ENCODE measurements at places on chromosomes 11 and 22. TPM values are rescaled to one million over a fixed set of nuclear protein-coding genes. Genes with fewer than 3 reads are reported as not detected.
A peak's percentile ranks its signal among the peaks of the same experiment; 100 is the strongest.

GRCh38 chr11:111454561-111455192, 57.5 kb downstream of the BTG4 start:
- DNase-seq, result peak; percentile 38

DNA sequence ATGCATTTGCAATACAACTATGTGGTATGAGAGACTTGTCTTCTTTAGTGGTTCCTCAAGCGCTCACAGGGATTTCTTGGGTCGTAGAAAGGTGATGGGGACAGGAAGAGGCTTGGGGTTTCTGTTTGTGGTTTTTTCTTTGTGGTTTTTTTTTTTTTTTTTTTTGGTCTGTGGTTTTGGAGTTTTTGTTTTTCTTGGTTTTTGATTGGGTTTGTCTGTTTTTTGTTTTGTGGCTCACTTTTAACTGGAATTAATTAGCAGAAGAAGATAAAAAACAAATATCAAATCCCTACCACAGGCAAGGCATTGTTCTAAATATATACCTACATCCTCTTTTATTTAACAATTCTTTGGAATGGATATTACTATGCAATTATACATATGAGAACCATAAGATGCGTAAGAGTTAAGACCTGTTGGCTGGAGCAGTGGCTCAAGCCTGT, 5.5 kb downstream of the TTC28 start:
- peaks cover 4% of the 10 kb centered on the region for H3K4me1 ChIP-seq
- DNase-seq, result peak; percentile 18
- no peak overlapping the region for H3K4me3 ChIP-seq
- H3K27me3 ChIP-seq, result no peaks in the 10 kb centered on the region
- no peak overlapping the region for H3K27ac ChIP-seq

GRCh38 chr11:3783611-3784010, 13.7 kb downstream of the NUP98 start:
- no peak for DNase-seq
- no peaks in the 10 kb centered on the region for H3K4me1 ChIP-seq
- peaks cover 19% of the 10 kb centered on the region for H3K36me3 ChIP-seq
- H3K27ac ChIP-seq, result no peak overlapping the region
- no peak overlapping the region for H3K4me3 ChIP-seq

- H3K4me1 ChIP-seq, result peaks cover 7% of the 10 kb centered on the region
- H3K4me3 ChIP-seq, result no peak overlapping the region
- peaks cover 4% of the 10 kb centered on the region for H3K27me3 ChIP-seq
- peak; percentile 79 for DNase-seq
- H3K36me3 ChIP-seq, result no peaks in the 10 kb centered on the region
These were observed 195.8 kb downstream of the HIPK3 start for GRCh38 chr11:33452836-33453624.

DNA sequence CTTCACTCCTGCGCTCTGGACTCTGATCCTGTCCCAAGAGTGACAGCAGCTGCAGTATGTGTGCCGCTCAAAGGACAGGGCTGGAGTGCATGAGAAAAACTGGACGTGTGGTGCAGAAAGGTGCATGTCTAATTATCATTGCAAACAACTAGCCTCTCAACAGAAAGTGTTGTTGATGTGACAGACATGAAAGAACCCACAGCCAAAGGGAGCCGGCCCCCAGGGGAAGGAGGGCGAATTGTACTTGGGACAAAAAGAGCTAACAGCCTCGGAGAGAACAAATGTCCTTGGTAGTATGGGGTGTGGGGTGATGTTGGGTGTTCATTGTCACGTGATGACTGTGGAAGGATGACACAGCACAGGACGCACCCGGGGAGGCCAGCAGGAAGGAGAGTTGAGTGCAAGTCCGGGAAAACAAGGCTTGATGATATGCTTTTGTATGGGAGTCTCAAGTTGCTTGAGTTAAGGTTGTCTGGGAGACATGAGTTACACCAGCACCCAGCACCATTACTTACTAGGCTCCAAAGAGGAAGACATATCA, 325.5 kb downstream of the NTM start:
- no peak for DNase-seq
- H3K36me3 ChIP-seq, result no peaks in the 10 kb centered on the region
- peaks cover 28% of the 10 kb centered on the region for H3K27me3 ChIP-seq
- no peak overlapping the region for H3K27ac ChIP-seq

DNA sequence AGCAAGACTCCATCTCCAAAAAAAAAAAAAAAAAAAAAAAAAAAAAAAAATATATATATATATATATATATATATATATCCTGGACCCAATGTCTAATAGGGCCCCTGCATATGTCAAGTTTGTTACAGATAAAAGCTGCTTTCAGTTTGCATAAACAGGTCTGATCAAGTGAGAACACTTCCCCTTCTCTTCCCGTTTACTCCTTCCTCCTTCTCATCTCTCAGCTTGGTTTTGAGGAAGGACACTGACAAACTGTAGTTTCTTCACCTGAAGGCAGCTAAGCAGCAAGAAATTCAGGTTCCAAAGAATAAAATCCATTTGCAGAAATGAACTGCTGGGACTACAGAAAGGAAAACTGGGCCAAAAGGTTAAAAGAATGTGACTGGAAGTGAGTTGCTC, 11.7 kb downstream of the THOC5 start:
- H3K4me3 ChIP-seq, result no peak overlapping the region
- H3K27ac ChIP-seq, result no peak overlapping the region
- no peaks in the 10 kb centered on the region for H3K27me3 ChIP-seq
- H3K36me3 ChIP-seq, result peaks cover 61% of the 10 kb centered on the region
- DNase-seq, result peak; percentile 19

DNA sequence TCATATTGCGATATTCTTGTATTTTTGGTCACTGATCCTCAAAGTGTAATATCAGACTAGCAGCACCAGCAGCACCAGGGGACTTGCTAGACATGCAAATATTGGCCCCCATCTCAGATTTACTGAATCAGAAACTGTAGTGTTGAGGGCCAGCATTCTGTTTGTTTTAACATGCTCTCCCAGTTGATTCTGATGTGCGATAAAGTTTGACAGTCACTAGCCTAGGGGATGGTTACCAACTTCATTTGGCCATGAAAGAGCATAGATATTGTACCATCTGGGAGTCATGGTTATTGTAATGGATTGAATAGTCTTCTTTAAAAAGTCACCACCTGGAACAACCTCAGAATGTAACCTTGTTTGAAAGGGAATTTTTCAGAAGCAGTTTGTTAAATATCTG, 1090.4 kb upstream of the RAG2 start:
- H3K27me3 ChIP-seq, result no peaks in the 10 kb centered on the region
- H3K4me1 ChIP-seq, result no peaks in the 10 kb centered on the region
- H3K4me3 ChIP-seq, result no peak overlapping the region

GRCh38 chr11:117966908-117967307, 19.3 kb upstream of the IL10RA start:
- H3K4me1 ChIP-seq, result no peaks in the 10 kb centered on the region
- H3K36me3 ChIP-seq, result no peaks in the 10 kb centered on the region
- no peaks in the 10 kb centered on the region for H3K27me3 ChIP-seq
- H3K27ac ChIP-seq, result no peak overlapping the region
- no peak overlapping the region for H3K4me3 ChIP-seq

- no peak overlapping the region for H3K4me3 ChIP-seq
- H3K36me3 ChIP-seq, result no peaks in the 10 kb centered on the region
- H3K27ac ChIP-seq, result no peak overlapping the region
- no peaks in the 10 kb centered on the region for H3K27me3 ChIP-seq
- DNase-seq, result no peak
- peaks cover 2% of the 10 kb centered on the region for H3K4me1 ChIP-seq
These were observed 19.3 kb upstream of the MRGPRX2 start for GRCh38 chr11:19079643-19080440.

DNA sequence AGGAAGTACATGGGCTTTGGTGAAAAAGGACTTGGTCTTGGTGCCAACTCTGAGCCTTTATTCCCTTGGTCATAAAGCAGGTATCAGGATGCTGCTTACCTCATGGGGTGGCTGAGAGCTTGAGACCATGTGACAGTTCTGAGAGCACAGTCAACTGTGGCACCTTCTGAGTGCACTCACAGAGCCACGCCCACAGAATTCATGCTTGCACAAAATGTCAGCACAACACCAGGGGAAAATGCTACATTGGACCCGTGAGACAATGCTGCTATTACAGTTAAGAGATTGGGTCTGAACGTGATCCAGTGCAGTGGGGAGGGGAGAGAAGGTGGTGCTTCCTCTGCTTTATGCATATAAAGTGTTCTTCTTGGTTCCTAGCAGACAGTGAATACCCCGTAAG, 79.5 kb upstream of the SPON1 start:
- peaks cover 2% of the 10 kb centered on the region for H3K27me3 ChIP-seq
- H3K4me1 ChIP-seq, result no peaks in the 10 kb centered on the region
- no peak overlapping the region for H3K27ac ChIP-seq
- DNase-seq, result no peak
- no peak overlapping the region for H3K4me3 ChIP-seq
- H3K36me3 ChIP-seq, result no peaks in the 10 kb centered on the region

DNA sequence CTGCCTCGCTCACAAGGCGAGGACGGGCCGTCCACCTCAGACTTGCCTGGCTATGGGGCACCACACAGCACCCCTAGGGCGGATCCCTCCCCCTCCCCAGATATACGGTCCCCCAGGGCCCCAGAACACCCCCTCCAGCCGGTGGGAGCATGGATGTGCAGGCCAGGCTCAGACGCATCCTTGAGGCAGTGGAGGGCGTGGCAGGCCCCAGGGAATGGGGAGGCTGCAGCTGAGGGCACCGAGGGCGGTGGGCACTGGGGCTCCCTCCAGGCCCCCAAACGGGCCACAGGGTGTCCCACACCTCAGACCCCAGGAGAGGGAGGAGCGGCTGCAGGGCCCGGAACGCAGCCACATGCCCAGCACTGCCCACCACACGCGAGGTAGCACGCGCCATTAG, 12.1 kb downstream of the TTLL8 start:
- no peak for DNase-seq
- H3K4me1 ChIP-seq, result peaks cover 10% of the 10 kb centered on the region
- no peak overlapping the region for H3K27ac ChIP-seq
- no peaks in the 10 kb centered on the region for H3K27me3 ChIP-seq
- no peak overlapping the region for H3K4me3 ChIP-seq

- no peak for DNase-seq
- H3K27ac ChIP-seq, result no peak overlapping the region
- H3K27me3 ChIP-seq, result no peaks in the 10 kb centered on the region
These were observed 1.8 kb downstream of the RCN1 start for GRCh38 chr11:32092581-32093170.

DNA sequence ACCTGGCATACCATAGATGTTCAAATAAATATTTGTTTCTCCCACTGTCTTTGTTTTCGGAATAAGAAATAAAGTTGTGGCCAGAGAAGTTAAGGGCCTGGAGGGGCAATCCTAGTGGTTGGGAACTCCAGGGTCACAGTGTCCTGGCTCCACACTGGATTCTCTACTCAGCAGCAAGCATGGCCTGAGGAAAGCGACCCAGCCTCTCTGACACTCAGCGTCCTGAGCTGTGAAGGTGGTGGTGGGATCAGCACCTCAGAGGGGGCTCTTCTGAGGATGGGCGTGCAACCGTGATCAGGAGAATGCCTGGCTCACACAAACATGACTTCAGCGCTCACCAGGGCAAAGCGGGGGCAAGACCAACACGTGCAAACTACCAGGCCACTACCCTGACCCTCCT, 59.9 kb downstream of the LARGE1 start:
- no peaks in the 10 kb centered on the region for H3K36me3 ChIP-seq
- no peaks in the 10 kb centered on the region for H3K27me3 ChIP-seq
- H3K4me1 ChIP-seq, result no peaks in the 10 kb centered on the region
- H3K27ac ChIP-seq, result no peak overlapping the region
- no peak overlapping the region for H3K4me3 ChIP-seq
- no peak for DNase-seq

- no peak for DNase-seq
- H3K27me3 ChIP-seq, result peaks cover 23% of the 10 kb centered on the region
- peaks cover 8% of the 10 kb centered on the region for H3K4me1 ChIP-seq
These were observed 9.8 kb downstream of the MYRF start for GRCh38 chr11:61762223-61762615.

DNA sequence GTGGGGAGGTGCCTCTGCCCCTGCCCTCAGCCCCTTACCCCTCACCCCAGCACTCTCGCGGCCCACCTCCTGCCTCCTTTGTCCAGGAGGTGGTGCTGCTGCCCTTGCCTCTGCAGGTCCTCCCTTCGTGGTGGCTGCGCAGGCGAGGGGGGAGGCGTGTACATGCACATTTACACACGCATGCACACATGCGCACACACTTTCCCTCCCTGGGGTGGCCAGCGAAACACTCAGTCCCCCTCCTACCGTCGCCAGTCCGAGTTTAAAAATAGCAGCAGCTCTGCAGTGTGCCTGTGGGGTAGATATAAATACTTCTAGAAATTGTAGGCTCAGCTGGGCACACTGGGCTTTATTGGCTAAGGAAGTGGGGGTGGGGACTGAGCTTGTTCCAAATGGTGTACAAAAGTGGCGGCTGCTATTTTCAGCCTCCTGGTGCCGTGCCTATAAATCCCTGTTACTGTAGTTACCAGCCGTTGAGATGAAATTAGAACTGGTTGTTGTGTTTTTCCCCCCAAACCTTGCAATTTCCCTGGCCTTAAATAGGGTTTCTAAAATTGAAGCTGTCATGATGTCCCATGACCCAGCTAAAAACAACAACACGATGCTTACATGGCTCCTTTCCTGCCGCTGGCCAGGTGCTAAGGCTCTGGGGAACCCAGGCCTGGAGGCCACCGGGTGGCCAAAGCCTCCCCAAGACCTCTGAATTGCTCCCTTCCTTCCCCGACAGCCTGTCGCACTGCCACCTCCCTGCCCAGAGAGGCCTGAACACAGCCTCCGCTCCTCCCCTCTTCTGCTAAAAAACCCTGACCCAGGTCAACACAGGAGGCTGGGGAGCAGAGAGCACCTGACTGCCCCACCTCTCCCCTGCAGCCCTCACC, 12.4 kb downstream of the PICK1 start:
- H3K27ac ChIP-seq, result peak overlapping the region; percentile 94
- DNase-seq, result peak; percentile 84
- no peaks in the 10 kb centered on the region for H3K27me3 ChIP-seq
- H3K4me3 ChIP-seq, result peak overlapping the region; percentile 21
- H3K36me3 ChIP-seq, result peaks cover 59% of the 10 kb centered on the region

- no peak overlapping the region for H3K27ac ChIP-seq
- peaks cover 4% of the 10 kb centered on the region for H3K36me3 ChIP-seq
- peak; percentile 29 for DNase-seq
- H3K4me1 ChIP-seq, result no peaks in the 10 kb centered on the region
These were observed 10.2 kb upstream of the ALG8 start for GRCh38 chr11:78149646-78150045.

DNA sequence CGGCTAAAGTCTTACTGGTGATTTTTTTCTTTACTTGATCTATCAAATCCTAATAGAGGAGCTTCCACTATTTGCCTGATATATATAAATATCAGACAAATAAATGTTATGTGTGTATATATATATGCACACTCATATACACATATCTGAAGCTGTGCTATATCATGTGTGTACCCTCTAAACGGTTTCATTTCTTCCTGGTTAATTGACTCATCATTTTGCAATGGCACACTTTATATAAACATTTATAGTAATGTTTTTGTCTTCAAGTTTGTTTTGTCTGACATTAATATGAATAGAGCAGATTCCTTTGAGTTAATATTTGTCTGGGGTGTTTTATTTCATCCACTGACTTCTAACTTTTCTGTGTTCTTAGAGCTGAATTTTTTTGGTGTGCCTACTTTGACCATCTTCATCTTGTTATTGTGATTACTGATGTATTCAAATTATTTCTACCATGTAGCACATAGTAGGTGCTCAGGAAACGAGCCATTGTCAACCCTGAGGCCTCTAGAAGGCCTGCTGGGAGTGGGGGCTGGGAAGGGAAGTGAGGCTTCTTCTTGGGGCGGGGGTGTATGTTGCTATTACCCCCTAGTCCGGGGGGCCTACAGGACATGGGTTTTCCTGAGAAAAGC, 82.6 kb downstream of the LRRC32 start:
- H3K36me3 ChIP-seq, result no peaks in the 10 kb centered on the region
- peak overlapping the region; percentile 90 for H3K27ac ChIP-seq
- no peaks in the 10 kb centered on the region for H3K27me3 ChIP-seq
- DNase-seq, result no peak
- H3K4me1 ChIP-seq, result peaks cover 19% of the 10 kb centered on the region

The TPBGL gene
- not detected for total RNA-seq

The OR5A1 gene
- total RNA-seq, result not detected

All from muscle of leg (tissue), 16 donors.